ENCODE measurements at places on chromosomes 12 and 14.

- DNase-seq: no peak
Observed at GRCh38 chr12:114836609-114837008, 152.6 kb upstream of the TBX3 start.

DNA sequence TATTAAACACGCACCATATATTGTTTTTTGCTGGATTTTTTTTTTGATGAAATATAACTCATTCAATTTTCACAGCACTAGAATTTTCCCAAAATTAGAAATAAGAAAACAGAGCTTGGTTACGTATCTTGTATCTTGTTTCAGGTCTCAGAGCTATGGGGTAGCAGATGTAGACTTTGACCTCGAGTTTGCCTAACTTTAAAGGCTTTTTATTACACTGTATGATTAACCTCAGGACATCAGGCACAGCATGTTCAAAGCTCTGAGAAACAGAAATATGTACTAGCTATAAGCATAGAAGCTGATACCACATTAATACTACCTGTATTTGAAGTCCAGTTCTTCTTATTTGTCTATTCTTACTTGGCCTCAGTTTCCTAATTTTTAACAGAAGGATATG is 171.9 kb upstream of the KITLG start:
- no peak for DNase-seq

- DNase-seq: peak; percentile 97
Observed at GRCh38 chr14:92106143-92106926, at the start of gene ATXN3. Gene ATXN3, minus strand, starts transcription at chr14:92106582. Its CDS starts 30 bp downstream, at chr14:92106552.

- DNase-seq: no peak
Observed at GRCh38 chr14:94775091-94775870, 5.4 kb upstream of the GSC start.

DNA sequence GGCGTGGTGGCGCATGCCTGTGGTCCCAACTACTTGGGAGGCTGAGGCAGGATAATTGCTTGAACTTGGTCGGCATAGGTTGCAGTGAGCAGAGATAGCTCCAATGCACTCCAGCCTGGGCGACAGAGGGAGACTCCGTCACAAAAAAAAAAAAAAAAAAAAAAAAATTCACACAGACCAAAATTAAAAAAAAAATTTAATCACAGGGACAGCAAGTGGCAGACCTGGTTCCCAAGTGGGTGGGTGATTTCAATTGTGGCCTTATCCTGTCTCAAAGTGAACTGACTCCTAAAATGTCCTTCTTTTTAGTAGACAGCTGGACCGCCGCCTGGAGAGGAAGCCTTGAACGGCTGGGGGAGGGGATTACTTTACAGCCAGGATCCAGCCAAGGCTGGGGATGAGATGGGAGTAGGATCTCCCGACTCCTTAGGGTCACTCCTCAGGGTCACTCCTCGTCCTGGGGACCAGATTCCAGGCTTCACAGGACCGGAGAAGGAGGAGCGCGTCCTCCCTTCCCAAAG is 1.5 kb upstream of the KCNH3 start:
- DNase-seq: no peak

DNA sequence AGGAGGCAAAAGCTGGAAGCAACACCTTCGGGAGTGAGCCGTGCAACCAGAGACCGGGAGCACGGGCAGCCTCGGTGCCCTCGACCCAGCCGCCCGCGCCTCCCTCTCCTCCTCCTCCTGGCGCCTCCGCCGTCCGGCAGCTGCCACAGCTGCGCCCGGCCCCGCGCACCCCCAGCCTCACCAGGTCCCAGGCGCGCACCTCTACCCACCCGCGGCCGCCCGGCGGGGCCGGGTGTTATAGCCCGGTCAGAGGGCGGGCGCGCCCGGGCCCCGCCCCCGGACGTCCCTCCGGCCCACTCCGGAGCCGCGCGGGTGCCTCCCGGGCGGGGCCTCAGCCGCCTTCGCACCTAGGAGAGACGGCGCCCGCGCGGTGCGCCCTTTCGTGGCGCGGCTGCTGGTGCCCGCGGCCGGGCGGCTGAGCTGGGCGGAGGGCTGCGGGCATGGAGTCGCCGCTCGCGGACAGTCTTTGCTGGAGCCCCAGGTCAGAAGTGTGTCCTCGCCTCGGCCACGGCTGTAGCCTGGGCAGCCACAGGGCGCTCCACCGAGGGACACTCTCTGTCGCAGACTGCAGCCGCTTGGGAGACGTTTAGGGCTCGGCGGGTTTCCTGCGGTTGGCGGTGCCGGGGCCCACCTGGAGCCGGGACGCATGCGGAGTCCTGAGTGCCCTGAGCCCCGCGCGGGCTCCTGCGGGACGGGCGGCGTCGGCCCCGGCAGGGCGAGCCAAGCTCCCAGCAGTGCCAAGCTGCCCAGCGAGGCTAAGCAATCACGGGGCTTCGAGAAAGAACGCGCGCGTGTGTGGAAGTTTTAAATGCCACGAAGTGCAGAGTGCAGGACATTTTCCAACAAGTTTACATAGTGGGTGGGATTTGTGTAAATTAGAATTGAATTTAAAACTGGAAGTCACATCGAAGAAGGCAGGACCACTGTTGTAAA is at the start of gene CPM:
CPM (minus strand) TSS at position 211 of the 933 bp plus-strand sequence. CDS start 334 bp downstream, outside the sequence.
- DNase-seq: peak; percentile 34

- DNase-seq: no peak
Observed at GRCh38 chr14:64089920-64090319, 204.3 kb downstream of the ESR2 start.

DNA sequence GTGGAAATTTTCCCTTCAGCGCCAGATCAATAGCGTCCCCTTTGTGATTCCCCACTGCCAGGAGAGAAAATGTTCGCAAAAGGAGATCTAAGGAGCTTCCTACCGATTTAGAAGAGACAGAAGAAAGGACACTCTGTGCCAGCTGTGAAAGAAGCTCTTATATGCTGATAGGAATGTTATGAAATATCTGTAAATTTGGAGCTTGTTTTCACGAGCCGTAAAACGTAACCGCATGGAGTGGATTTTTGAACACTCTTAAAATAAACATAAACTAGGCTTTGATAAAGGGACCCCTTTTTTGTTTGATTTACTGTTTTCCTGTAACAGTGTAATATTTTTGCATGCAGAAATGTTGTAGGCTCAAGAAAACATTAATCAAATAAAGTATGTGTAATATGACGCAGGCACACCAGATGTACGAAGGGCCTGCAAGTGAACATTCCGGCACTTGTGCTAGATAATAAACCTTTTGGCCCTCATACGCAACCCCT is 346.8 kb downstream of the ETNK1 start:
- no peak for DNase-seq

DNA sequence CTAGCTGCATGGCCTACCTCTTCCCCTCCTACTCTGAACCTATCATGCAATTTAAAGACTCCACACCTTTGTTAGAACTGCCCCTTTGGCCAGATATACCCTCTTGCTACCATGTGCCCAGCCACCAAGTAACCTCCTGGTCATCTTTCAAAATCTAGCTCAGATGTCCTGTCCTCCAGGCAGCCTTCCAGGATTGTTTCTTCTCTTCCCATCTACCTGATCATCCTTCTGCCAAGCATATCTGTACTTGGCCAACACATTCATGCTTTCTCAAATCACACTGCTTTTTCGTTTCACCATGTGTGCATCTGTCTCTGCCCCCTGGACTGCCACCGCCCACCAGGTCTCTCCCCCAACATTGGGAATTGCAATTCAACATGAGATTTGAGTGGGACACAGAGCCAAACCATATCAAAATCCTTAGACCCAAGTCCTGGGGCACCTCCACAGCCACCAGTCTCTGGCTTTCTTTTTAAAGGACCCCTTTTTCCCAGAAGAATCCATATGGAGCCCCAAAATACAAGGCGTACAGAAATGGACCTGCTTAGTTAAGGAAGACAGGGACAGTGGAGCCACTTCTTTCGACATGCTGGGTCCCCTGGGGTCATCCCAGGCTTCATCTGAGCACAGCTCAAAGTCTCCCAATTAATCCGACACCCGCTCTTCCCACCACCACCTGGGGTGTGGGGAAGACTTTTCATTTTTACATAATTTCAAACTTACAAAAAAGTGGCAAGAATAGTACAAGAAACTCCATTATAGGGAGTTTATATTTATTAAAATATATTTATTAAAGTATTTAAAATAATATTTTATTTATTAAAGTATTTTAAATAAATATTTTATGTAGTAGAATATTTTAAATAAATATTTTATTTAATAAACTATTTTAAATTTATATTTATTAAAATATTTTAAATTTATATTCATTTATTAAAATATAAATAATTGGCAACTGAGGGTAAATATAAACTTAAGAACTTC is 7.9 kb upstream of the CMKLR1 start:
- no peak for DNase-seq

- DNase-seq: no peak
Observed at GRCh38 chr12:50249464-50250182, 33.7 kb downstream of the LIMA1 start.

- DNase-seq: no peak
Observed at GRCh38 chr12:102005256-102005655, 56.5 kb downstream of the WASHC3 start.

- DNase-seq: no peak
Observed at GRCh38 chr14:32932914-32933628, 5.6 kb upstream of the NPAS3 start.

GRCh38 chr12:4002601-4003000 is 129.4 kb upstream of the PARP11 start:
- DNase-seq: no peak

DNA sequence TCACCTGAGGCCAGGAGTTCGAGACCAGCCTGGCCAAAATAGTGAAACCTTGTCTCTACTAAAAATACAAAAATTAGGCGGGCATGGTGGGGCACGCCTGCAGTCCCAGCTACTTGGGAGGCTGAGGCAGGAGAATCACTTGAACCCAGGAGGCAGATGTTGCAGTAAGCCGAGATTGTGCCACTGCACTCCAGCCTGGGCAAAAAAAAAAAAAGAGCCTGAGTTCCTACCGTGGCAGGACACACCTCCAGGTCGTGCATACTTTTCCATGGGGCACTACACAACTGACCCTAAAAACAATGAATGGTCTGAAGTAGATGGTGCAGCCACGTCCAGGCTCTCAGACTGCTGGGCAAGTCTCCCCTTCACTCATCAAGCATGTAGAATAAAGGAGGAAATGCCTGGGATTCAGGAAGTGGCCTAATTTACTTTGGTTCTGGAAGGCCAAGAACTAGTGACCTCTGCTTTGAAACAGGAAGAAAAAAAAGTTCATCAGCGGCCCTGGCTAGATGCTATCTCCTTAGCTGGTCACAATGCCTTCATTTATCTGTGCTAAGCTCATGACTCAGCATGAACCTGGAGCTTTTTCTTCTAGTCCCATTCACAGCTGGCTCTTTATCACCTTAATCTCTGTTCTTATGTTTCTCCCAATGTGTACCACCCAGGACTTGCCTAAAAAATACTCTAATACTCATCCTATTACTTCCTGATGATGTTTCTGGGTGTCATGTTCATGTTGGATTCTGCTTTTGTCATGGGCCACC is 55.8 kb upstream of the OR6J1 start:
- DNase-seq: no peak

GRCh38 chr12:121783766-121784165 is 9.7 kb downstream of the RHOF start:
- no peak for DNase-seq

- DNase-seq: no peak
Observed at GRCh38 chr12:112179916-112180315, 54.6 kb downstream of the TRAFD1 start.

DNA sequence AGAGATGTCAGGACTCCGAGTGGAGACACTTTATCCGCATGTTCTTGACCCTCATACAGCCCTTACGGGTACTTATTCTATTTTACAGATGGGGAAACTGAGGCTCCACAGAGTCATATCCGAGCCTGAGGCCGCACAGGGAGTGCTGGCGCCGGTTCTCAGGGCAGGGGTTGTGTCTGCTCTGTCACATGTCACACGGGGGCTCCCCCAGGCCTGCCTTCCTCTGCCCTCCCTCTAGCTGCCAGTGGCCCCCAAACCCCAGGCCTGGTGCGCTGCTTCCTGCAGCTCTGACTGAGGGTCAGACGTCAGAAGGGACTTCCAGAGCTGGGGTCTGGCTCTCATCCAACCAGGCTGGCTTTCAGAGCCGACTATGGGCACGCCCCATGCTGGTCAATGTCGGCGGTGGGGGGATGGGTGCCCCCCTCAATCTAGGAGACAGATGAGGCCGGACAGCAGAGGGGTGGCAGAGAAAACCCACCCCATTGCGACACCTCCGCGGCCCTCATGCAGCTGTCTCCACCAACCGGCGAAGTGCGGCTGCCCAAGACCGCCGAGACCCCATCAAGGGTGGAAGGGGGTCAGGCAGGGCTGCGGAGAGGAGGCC is 811 bp upstream of the INF2 start:
- DNase-seq: no peak

DNA sequence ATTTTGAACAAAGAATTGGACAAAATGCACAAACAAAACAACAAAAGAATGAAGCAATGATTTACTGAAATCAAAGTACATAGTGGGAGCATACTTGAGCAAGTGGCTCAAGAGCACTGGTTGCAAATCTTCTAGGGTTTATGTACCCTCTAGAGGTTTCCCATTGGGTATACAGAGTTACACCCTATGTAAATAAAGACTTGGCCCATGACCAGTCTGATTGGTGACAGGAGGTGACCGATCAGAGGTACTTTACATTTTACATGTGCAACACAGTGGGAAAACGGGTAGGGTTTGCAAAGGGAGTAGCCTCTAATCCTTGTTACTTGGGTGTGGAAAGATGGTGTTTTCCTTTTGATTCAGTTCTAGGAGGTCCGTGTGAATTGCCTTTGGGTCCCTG is 10.6 kb upstream of the FAM181A start:
- DNase-seq: no peak

DNA sequence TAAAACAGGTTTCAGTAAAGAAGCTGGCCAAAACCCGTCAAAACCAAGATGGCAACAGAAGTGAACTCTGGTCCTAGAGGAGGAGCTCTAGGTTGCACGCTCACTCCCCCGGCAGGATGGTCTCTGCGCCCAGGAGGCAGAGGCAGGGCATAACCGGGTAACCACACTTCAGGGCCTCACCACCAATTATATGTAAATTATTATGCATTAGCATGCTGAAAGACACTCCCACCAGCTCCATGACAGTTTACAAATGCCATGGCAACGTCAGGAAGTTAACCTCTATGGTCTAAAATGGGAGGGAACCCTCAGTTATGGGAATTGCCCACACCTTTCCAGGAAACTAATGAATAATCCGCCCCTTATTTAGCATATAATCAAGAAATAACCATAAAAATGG is 20.1 kb upstream of the SLC6A12 start:
- no peak for DNase-seq

DNA sequence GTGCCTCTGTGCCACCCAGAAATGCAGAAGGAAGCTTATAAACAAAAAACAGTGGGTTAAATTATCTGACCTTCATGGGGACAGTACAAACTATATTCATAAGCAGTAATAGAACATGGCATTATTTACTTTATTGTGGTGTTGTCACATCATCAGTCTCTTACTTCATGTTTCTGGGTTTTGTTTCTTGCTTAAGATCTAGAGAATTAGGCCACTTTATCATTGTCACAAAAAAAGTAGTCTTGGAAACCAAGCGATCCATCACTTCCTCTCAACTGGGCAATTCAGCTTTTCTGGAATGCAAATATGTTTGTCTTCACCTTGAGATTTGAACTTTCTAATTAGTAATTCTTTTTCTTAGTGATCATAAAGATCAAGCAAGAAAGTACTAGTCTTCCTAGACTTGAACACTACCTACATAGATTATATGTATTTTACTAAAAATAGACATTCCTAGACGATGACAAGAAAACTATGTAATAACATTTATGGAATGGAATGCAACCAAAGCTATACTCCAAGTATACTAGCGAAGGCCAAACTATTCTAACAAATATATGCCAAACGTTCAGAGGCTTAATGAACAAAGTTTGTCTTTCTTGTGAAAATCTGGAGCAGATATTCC is 363.4 kb downstream of the DAD1 start:
- no peak for DNase-seq

GRCh38 chr12:65618588-65618987 is 205.7 kb upstream of the HMGA2 start:
- DNase-seq: no peak

GRCh38 chr12:116287842-116288301 is 10.4 kb upstream of the MED13L start:
- DNase-seq: no peak
